Left renal cortex interstitium (tissue), 4 donors: ENCODE measurements at places on chromosomes 16 and 17.

DNA sequence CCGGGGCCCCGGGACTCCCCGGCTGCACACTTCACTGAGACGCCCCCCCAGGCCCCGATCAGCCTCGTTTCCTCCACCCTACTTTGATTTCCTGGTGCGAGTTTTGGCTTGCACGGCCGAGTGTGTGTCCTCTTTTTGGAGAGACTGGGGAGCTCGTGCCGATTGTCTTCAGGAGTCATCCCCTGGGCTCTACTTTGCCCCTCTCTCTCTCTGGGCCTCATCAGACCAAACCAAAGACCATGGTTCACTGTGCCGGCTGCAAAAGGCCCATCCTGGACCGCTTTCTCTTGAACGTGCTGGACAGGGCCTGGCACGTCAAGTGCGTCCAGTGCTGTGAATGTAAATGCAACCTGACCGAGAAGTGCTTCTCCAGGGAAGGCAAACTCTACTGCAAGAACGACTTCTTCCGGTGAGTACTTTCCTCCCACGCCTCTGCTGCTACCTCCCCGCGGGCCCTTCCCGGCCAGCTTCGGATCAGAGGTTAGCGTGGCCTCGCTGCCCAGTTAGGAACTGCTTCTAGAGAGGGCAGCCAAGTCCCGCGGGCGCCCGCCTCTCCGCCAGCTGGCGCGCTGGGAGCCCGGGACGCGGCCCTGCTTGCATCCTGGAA, 787 bp downstream of the LHX1 start:
- no peak for DNase-seq

DNA sequence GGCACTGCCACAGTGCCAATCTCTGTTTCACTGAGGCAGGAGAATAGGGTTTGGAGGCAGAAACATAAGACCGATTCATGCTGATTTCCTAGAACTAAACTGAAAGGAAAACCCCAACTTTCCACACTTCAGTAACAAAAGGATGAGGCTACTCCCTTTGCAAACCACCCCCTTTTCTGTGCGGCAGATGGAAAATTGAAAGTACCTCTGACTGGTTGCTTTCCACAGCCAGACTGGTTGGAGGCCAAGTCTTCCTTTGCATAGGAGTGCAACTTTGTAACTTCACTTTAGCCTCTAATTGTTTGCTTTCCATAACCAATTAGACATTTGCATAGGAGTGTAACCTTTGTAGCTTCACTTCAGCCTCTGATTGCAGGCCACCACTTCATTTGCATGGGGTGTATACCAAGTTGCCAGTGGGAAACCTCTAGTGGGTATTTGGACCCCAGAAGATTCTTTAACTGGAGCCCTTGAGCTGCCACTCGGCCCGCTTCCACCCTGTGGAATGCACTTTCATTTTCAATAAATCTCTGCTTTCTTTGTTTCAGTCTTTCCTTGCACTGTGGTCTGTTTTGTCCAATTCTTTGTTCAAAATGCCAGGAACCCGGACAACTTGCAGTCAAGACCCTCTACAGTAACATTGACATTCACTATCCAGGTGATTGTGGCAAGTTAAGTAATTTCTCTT, 252.0 kb downstream of the UTP18 start:
- no peak for DNase-seq

DNA sequence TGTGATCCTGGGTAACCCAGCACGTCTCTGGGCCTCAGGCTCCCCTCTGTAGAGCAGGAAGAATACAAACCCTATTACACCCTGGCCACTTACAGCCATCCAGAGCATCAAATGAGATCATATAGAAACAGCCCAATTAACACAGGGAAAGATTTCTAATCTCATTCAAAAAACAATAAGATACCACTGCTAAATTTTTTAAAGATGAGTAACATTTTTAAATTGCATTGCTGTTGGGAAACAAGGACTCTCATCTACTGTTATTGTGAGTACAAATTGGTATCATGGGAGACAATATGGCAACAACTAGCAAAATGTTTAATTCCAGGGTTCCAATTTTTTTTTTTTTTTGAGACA, 41.1 kb downstream of the SRL start:
- no peak for DNase-seq

DNA sequence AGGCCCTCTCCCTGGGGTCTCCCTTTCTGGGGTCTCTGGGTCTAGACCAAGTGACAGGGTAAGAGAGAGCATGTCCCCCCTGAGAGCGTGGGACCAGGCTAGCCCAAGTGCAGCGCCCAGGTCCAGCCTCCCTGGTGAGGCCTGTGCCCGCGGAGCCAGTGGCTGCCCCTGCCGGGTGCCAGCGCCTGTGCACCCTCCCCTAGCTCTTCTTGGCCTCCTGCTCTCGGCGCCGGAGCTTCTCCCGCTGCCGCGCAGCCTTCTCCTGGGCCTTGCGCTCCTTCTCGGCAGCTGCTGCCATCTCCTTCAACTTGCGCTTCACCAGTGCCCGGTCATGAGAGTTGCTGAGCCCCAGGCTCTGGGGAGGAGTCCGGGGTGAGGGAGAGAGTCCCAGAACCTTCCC, 17.3 kb downstream of the SAMD14 start:
- DNase-seq = no peak

DNA sequence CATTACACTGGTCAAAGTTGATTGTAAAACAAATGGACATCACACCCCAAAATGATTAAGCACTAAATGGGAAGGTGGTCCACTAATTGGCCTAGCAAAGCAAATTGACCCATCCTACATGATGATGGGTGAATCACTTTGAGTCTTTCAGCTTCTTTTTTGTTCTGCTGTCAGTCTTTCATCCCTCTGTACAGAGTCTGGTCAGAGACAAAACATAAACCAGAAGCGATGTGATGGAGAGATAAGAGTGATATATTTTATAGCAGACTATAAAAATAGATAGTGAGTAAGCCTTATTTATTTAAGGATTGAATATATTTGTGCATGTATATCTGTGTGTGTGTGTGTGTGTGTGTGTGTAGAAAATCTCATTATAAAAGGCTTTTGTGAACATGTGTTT, 618.4 kb upstream of the SOX9 start:
- no peak for DNase-seq
